SW 1271 (cell line): ENCODE measurements at places on chromosomes 11 and 22.

- no peak for DNase-seq
Observed at GRCh38 chr11:62908468-62909072, 12.6 kb downstream of the CHRM1 start.

GRCh38 chr11:28472904-28473303, 364.7 kb downstream of the METTL15 start:
- no peak for DNase-seq

- DNase-seq: no peak
Observed at GRCh38 chr22:38700270-38700788, 414 bp downstream of the JOSD1 start.

- DNase-seq: no peak
Observed at GRCh38 chr22:50219800-50220602, 19.2 kb downstream of the SELENOO start.

GRCh38 chr22:30829901-30830550, 135.4 kb downstream of the OSBP2 start:
- peak; percentile 75 for DNase-seq

- DNase-seq: peak; percentile 83
Observed at GRCh38 chr11:65315204-65315865, 669 bp downstream of the CDC42EP2 start.

DNA sequence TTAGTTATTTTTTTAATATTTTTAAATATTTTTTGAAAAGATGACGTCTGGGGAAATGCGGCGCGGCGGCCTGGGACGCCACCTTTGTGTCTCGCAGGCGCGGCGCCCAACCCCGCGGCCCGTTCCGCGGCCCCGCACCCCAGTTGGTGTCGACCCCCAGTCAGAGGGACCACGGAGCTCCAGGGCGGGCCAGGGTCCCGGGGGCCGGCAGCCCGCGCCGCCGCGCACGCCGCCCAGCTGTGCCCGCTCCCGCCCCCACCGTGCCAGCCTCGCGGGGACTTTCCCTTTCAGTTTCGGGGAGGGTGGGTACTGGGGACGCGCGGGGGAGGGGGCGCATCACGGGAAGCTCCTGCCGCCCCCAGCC, 1.6 kb downstream of the CCND1 start:
- no peak for DNase-seq

DNA sequence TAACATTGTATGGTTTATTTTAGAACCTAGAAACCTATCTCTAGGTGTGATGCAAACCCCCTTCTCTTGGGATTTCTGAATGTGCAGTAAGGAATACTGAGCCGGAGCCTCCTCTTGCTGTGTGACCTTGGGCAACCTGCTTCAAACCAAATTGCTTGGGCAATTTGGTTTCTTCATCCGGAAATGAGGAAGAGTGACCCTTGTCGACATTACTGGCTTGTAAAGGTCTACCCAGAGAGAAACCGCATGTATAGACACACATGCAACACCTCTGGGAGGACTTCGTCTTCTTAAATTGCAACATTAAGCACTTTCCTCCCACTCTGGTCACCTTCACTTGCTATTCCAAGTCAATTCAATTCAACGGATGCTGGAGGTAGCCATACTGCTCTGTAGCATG, 19.6 kb upstream of the TP53I11 start:
- no peak for DNase-seq
